ENCODE measurements at places on chromosomes 2 and 18.

DNA sequence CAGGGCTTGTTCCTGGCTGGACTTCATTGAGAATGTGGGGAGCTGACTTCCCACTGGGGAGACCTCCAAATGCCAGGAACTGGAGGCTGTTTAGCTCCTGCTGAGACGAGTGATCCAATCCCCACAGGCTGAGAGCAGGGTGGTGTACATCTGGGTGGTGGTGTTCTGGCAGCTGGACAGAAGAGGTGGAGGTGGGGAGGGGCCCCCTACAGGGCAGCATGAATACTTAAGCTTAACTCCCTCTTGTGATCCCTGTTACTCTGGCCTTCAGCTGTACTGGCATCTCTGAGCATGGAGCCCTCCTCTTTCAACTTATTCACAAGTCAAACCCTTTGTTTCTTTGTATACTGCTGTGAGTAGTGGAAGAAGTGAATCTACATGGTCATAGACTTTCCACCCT, 167.8 kb upstream of the LYPD1 start:
- DNase-seq, result no peak

DNA sequence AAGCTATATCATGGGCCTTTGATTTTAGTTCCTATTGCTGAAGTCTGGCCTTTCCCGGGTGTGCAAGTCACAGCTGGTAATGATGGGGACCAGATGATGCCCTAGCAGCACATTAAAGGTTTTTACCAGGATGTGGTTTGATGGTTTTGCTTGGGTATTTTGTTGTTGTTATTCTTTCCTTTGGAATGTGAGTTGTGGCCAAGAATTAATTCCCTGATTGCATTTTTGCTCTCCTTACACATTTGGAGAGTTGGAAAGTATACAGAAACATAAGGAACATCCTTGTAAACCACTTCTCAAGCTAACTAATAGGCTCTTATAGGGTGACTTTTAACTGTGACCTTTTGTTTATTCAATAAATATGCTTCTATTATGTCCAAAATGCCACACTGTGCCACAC, 154.1 kb upstream of the MMADHC start:
- no peak for DNase-seq

- peak; percentile 63 for DNase-seq
These were observed 230.8 kb downstream of the SEPTIN10 start for GRCh38 chr2:109382951-109383350.

GRCh38 chr18:29147944-29148343, 971.0 kb upstream of the CDH2 start:
- no peak for DNase-seq

DNA sequence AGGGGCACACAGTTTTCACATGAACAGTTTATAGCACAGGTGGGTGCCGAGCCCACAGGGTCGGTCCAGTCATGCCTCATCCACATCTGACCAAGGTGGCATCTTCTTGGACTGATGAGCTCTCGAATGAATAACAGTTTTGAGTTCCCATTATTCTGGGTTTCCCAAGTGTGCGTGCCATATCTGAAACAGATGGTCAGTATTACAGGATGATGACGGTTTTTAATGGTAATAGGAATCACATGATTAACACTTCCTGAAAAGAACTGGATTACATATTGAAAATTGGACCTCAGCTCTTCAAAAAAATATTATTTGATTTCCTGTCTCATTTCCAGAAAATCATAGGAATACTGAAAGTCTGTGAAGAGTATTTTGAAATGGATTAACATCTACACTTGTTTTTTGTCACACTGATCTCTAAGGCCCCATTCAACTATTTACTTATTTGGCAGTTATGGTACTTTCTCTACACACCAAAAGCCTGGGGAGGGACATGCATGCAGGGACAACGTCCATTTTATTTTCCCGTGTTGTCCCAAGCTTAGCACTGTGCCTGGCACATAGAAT, 22.2 kb upstream of the NAB1 start:
- DNase-seq, result no peak

Data from dorsolateral prefrontal cortex (tissue), 122 donors.